CD4-positive, CD25-positive, alpha-beta regulatory T cell (primary cell): ENCODE measurements at places on chromosomes 2 and 18. TPM values are rescaled to one million over a fixed set of nuclear protein-coding genes. Genes with fewer than 3 reads are reported as not detected.

DNA sequence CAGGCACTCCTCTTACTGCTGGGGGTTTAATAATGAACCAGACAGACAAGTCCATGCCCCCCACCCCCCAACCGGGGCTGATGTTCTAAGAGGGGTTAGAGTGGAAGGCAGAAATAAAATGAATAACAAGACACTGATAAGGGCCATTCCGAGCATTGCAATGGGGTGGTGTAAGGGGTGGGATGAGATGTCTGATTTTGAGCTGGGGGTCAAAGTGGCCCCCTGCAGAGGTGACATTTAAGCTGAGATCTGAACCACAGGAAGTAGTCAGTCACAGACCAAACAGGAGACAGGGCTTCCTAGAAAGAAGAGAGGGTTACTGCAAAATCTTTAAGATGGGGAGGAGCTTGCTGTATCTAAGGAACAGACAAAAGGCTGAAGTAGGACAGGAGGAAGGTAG lies 180.6 kb upstream of the SH3BP4 start:
- DNase-seq, result no peak

LHCGR gene
- total RNA-seq, result not detected

DNA sequence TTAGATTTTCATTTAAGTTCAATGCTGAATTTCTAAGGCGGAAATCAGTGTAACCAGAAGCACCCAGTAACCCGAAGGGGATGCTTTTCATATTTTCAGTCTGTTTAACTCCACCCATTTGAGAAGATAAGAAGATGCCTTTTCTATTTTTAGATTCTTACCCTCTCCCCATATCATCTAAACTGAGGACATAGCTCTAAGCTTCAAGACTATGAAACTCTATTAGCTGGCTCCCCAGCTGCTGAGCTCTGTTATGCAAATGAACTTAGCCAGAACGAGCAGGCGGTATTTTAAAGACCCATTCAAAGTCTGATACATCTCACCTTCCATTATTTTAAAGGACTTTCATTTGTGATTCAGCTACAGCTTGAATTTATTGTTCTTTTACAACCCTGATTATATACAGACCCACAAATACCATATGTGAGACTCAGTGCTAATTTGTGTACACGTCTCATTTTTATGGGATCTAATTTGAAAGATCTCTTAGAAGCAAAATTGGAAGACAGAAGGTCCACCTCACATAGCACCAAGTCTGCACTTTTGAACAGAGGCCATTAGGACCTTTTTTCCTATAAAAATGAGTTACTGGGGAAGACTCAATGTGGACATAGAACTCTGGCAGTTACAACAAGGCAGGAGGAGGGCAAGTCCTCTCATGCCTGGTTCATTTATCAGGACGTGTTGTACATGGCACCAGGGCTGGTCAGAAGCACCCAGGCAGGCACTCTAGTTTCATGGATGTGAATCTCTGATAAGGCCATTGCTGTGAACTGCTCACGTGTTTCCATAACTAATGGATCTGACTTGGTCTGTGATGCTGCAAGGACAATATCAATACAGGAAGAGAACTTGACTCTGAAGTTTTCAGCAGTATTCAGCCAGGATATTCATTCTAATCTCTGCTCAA lies 16.3 kb downstream of the CDC42EP3 start:
- peak; percentile 71 for DNase-seq

LRRFIP1 gene
- 183 TPM for total RNA-seq

BOLA3 gene
- total RNA-seq, result 12.1 TPM

- DNase-seq, result no peak
Measured at GRCh38 chr18:30544141-30544540, 498.4 kb downstream of the DSC3 start.

DNA sequence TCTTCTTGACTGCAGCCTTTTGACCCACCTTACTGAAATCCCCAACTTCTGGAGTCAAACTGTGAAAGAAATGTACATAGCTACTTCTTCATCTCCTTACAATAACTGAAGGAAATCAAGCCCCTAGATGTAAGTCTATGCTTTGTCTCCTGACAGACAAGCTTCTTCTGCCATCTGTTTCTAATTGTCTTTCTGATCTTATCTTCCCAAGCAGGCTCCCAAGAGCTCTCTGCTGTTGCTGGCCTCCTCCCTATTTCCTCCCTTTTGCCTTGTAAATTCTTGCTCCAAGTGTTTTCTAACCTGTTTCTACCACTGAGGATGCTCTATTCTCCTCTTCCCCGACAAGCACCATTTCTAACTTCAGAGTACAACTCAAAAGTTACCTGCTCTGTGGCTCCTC lies 77.4 kb upstream of the OSR1 start:
- DNase-seq, result no peak

GRCh38 chr2:46561731-46562450 lies 82.5 kb downstream of the TMEM247 start:
- no peak for DNase-seq

DNA sequence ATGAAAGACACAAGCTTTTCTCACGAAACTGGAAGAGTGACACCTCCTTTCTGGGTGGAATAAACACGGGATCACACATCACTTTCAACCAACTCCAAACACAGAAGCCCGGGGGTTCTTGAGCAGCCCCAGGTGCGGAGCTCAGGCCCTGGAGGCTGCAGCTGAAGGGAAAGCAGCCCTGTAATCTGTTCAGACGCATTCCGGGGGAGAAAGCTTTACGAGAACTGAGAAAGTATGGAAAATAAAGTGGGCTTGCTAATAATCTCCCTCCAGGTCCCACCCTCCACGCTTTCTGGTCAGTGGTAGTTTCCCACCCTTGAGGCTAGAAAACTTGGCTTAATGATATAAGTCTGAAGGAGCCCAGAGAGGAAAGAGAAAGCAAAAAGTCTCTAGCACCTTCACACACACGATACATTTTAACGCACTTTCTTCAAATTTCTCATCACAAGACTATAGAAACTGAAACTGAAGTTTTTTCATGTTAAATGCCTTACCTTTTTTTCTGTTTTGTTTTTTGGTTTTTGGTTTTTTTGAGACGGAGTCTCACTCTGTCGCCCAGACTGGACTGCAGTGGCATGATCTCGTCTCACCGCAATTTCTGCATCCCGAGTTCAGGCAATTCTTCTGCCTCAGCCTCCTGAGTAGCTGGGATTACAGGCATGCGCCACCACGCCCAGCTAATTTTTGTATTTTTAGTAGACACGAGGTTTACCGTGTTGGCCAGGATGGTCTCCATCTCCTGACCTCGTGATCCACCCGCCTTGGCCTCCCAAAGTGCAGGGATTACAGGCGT lies 141.3 kb downstream of the AFF3 start:
- no peak for DNase-seq

- DNase-seq, result no peak
Measured at GRCh38 chr18:23956483-23956882, 58.1 kb upstream of the TTC39C start.

DNA sequence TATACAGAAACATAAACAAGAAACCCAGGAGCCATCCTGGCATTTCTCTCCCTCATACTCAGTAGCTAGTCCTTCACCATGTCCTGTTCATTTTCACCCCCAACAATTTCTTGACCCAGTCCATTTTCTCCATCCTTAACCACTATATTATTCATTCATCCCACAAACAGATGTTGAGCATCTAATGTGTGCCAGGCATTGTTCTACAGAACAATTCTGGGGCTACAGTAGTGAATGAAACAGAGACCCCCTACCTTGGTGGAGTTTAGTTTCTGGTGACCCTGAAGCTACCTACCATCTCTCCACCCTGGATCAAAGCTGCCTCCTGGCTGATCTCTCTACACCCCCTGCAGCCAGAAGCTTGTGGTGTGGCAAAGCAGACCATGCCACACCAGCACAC lies 27.5 kb upstream of the BZW1 start:
- DNase-seq, result no peak

DNA sequence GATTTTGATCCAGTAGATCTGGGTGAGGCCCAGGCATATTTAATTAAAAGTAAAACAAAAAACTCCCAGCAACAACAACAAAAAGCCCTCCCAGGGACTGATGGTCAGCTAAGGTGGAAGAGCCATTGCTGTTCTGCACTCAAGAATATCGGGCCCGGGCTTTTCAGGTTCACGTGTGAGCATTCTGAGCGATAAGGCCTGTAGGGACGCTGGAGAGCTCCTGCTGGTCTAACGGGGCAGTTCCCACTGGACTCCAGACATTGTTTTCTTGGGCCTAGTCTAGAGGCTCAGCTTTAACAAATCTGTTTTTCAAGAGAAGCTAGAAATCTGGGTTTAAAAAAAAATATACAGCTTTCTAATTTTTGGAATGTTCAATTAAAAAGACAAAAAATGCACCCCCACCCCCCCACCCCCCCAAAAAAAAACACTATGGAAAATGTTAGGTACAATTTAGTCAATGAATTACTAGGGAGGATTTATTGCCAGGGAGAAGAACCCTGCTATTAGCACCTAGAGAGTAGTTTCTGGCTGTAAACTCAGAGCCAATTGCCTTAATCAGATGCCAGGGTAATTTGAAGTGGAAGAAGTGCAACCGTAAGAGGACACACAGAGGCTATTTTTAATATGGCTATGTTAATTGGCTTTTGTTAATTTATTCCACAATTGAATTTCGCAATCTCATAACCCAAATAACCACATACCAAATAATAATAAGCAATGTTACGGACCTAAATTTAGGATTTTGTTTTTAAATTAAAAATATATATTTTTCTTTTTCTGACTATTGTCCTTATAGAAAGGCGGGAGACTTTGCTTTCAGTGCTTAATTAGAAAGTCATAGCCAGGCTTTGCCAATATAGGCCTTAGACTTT lies 78.9 kb downstream of the MAP4K4 start:
- DNase-seq, result no peak

DNA sequence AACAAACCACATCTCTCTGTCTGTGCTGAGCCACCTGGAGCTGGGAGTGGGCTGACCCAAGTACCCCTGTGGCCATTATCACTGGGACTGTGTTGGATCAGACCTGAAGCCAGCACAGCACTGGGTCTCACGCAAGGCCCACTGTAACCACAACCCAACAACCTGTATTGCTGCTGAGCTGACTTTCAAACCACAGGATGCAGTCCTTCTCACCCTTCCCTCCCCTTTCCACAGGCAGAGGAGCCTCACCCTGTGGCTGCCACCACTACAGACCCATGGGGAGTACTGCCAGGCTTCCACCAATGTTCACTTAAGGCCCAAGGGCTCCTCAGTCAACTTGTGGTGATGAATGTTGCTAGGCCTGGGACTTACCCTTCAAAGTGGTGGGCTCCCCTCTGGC lies 135.7 kb downstream of the DIS3L2 start:
- DNase-seq, result no peak
